ENCODE measurements at places on chromosomes 5 and 9.
A peak's percentile ranks its signal among the peaks of the same experiment; 100 is the strongest.

- no peak for DNase-seq
These were observed 347.9 kb upstream of the SEMA6A start for GRCh38 chr5:116922532-116922931.

- DNase-seq = no peak
These were observed 608.0 kb upstream of the ACO1 start for GRCh38 chr9:31776471-31776870.

- DNase-seq = no peak
These were observed 9.5 kb downstream of the MEF2C start for GRCh38 chr5:88873447-88873846.

- no peak for DNase-seq
These were observed 14.2 kb upstream of the GFPT2 start for GRCh38 chr5:180367300-180367699.

DNA sequence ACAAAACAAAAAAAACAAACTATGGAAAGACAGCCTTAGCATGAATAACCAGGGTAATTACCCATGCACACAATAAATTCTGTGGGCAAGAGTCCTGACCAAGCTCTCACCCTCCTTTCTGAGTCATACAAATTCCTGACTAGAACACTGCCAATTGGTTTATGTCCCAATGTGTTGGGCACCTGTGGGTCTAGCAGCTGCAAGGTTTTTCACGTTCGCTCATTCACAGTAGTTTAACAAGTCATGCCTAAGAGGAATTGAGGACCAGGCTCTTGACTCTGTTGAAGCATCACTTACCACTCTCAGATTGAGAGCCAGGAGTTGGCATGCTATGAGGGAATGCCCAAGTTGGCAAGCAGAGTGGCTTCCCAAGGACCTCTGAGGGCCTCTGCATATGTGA is 205.5 kb upstream of the SLC24A2 start:
- DNase-seq = no peak

DNA sequence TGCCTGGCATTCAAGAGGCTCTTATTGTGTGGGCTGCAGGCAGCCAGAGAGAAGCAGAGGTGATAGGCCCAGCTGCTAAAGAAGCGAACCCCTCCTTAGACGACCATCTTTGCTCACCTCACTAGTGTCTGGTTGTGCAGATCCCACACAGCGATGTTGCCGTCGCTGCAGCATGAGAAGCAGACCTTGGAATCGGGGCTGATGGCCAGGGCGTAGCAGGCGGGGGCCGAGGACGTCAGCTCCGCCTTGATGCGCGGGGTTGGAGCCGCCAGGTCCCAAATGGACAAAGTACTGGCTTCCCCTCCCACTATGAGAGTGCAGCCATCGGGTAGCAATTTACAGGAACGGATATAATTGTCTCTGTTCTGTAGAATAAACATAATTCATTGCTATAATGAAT is 98.7 kb downstream of the TLE1 start:
- no peak for DNase-seq

DNA sequence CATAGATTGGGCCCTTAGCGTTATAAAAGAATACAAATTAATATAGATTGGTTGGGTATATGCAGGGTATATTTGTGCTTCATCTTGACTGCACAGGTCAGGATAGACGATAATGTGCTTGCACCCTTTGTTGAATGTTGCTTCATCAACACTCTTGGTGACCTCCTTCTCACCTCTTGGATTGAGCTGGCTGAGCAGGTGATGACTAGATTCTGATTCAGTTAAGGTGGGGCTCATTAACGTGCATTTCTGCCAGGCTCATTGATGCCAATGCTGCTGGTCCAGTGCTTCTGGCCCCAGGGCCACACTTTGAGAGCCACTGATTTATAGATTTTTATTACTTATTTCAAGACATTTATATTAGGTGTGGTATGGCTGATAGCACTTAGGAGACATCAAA is 27.7 kb downstream of the PCSK5 start:
- DNase-seq = no peak

- DNase-seq = no peak
These were observed 8.1 kb downstream of the SEMA4D start for GRCh38 chr9:89489548-89490530.

DNA sequence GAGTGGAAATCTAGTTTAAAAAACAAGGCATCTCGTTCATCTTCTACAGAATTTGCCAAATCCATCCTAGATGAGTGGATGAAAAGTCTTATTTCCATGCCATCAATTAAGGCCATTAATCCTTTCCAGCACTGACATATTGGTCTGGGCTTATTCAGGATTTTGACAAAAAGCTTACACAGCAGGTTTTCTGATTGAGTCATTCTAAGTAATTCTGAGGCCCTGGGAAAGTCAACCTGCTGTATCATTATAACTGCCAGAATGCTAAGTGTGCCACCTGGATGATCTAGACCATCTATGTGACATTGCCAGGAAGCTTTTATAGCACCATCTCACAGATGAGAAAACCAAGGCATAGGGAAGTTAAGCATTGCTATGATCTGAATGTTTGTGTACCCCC is 132.1 kb upstream of the MAP3K1 start:
- no peak for DNase-seq

DNA sequence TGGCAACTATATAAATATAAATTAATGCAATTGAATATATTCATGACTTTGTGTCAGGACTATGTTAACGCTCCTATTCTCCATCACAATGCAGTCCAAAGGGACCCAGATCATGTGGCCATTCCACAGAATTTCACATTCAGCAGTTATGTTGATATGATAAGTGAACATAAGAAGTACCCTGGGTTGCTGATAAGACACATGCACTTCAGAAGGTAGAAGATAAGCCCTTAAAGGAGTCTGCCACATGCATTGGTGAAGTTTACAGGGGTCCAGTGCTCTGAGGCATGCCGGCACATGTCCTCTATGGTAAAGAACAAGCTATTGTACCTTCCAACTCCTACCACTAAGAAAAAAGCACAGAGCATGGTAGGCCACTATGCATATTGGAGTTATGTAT is 76.4 kb downstream of the PHAX start:
- DNase-seq = no peak

GRCh38 chr5:2254406-2254805 is 371.7 kb upstream of the IRX4 start:
- no peak for DNase-seq

DNA sequence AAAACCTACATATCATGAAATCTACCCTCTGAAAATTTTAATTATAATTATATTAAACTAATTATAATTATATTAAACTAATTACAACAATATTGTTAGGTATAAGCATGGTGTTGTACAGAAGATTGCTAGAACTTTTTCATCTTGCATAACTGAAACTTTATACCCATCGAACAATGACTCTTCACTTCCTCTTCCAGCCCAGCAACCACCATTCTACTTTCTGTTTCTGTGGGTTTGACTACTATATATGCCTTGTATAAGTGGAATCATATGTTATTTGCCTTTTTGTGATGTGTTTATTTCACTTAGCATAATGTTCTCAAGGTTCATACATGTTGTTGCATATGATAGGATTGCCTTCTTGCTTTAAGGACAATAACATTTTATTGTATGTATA is 274.2 kb upstream of the CCNH start:
- no peak for DNase-seq

DNA sequence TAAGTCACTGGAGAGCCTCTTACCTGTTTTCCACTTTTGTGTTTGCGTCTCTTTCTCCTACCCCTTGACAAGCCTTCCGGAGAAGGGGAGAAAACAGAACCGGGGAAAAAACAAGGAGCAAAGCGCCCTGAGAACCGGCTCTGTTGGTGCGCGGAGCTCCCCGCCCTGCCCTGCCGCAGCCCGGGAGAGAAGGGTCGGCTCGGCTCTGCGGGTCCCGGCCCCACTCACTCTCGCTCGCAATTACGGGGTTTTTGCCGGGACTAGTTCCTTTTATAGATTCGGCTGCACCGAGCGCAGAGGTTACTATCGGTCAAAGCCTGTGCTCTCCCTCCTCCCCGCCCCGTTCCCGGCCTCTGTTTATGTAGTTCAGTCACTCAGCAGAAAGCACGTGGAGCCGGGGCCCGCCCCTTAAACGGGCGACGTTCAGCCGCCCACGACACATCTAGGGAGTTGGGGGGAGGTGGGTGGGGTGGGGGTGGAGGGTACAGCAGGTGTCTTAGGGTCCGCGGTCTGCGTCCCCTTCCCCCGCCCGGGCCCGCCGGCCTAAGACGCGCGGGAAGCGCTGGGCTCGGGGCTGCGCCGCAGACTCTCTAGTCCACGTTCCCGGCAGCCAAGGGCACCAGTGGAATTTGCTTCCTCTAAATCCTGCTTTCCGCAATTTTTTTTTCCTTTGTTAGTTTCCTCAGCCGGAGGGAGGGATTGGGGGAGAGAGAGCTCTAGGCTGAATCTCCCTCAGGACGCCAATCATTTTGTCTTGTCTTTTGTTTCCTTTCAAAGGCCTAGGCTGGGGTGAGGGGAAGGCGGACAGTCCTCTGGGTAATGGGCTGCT is at the start of gene ABCA1:
TSS of gene ABCA1 (minus strand) at position 244 of the 829 bp plus-strand sequence. CDS start 24,476 bp downstream, outside the sequence.
- peak; percentile 88 for DNase-seq

- DNase-seq = no peak
These were observed 4.7 kb upstream of the CCL28 start for GRCh38 chr5:43416803-43417394.

GRCh38 chr5:111295649-111296048 is 71.5 kb downstream of the CAMK4 start:
- DNase-seq = no peak

DNA sequence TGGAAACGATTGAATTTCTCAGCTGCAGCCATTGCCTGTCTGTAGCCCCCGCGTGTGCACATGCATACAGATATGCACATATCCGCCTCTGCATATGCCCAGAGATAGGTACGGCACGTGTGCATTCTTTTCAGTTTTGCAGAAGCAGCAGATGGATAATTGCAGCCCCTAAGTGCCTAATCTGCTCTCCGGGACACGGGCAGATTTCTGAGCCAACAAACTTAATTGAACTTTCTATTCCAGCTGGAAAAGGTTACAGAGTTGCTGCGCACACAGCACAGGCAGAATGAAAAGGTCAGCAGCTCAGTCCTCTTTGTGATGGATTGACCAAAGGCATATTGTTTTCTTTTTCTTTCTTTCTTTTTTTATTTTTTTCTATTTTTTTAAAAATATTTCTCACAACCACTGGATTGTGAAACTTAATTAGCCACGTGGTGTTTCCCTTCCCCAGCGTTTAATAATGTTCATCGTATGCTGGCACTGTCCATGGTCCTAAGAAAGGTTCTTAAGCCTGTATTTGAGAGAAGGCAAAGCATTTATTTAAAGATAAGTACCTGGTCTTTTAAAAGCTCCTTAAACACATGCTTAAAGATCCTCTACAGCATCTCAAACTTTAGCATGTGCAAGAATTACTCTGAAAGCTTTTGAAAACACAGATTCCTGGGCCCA is 270.2 kb upstream of the BRINP1 start:
- no peak for DNase-seq

DNA sequence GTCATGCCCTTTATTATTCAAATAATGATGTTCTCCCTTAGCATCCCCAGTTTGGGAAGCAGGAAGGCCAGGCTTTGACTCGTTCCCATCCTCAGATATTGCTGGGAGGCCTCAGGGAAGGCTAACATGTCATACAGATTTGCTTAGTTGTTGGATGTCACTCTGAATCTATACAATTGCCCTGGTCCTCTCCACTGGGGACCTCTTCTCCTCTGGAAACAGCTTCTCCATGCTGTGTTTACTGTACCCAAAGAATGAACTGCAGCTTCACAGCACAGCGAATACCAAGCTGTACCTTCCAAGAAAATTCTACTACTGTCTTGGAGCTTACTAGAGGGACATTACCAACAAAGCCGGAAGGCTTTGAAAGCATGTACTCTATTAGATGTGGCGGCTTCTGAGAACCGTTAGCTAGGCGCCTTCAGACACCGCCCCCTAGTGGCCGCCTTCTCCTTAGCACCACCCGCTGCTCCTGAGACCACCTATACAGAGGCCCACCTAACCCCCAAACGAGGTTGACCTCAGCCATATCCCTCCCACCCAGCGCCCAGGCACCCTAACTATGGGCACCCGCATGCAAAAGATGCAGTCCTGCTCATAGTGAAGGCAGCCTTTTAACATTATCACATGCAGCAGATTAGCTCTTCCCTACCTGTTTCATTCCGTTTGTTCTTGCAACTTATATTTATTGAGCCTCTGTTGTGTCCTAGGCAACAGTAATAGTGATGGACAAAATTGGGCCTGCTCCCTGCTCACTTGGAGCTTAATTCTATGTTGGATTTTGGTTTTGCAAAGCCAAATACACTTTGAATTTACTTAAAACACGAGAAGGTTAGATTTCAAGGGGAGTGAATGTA is 34.9 kb upstream of the FOXI1 start:
- peak; percentile 49 for DNase-seq

DNA sequence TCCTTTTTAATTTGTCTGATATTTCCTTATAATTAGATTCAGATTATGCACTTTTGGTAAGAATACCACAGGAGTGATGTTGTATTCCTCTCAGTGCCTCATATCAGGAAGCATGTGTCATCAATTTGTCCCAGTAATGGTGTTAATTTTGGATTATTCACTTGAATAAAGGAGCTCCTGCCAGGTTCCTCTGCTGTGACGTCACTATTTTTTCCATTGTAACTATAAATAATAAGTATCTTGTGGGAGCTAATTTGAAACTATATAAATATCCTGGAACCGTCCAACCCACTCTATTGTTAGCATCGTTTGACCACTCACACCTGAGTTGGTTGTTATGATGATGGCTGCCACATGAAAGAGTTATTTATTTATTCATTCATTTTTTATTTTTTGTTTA is 107.9 kb downstream of the INVS start:
- DNase-seq = no peak

- DNase-seq = no peak
These were observed 617.6 kb downstream of the TLR4 start for GRCh38 chr9:118321788-118322187.

DNA sequence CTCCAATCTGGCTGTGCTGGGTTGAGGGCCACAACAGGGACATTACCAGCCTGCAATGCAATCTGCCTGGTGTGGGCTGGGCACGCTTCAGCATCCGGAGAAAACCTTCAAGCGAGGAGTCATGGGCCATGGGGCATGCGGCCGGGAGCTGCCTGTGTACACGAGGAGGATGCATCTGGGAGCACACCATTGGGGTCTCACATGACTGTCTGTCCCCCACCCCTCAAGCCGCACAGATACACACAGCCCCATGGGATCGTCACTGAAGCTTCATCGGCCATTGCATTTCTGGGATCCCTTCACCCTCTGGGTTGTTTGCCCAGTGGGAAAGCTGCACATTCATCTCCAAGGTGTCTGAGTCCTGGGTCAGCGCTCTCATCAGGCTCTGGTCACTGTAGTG is 9.9 kb downstream of the LCN1 start:
- no peak for DNase-seq

- DNase-seq = peak; percentile 36
These were observed 30.4 kb downstream of the JADE2 start for GRCh38 chr5:134555890-134556311.

- DNase-seq = peak; percentile 74
These were observed 36.4 kb downstream of the RASGEF1C start for GRCh38 chr5:180172447-180173197.

GRCh38 chr5:10973316-10973715 is 212.3 kb upstream of the DAP start:
- DNase-seq = no peak

DNA sequence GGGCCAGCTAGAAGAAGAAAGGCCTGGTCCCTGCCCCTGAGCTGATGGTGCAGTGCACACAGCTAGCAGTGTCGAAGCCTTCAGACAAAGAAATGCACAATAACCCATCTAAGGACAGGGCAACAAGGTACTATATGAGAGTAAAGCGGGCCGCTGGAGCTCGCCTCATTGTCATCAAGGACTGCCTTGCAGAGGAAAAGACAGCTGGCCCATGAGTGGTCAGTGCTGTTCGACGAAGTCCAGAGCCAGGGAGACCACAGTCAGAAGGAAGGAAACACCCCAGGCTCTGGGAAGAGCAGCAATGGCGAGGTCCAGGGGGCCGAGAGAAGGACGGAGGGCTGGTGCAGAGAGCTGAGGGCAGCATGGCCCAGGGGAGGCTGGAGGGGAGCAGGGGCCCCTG is 17.3 kb downstream of the ATPSCKMT start:
- DNase-seq = no peak

Data from head of caudate nucleus (tissue), 42 donors.